ENCODE measurements at places on chromosomes 16 and 17.

GRCh38 chr16:2170080-2170479 is 14.5 kb downstream of the TRAF7 start:
- no peak for DNase-seq

DNA sequence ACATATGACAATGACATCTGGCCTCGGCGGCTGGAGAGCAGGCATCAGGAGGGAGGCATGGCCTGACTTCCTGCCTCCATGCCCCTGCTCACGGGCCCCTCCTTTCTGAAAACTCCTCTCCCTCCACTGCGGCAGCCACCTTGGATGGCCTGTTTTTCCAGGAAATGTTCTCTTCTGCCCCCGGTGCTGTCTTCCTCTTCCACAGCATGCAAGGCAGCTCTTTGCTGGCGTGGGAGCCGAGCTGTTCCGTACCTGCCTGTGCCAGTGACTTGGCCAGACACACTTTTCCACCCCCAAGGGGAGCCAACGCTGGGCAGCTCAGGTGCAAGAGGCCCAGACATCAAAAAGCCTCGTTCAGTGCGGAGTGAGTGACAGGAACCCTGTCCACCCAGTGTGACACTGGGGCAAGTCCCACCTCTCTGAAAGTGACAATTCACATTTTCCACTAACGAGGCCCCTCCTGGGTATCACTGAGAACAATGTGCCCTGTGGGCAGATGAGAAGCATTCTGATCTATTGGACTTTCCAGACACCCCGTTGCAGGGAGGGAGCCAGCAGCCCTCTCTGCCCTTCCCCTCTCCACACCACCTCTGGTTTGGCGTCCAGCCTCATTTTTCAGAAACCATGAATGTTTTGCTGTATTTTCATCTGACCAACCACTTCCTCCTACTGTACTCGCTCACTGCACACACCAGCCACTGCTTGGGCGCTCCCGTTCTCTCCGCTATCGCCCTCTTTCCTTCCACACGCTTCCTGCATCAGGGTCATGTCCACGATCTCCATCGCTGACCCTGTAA is 31.2 kb downstream of the NSMCE1 start:
- no peak for DNase-seq

DNA sequence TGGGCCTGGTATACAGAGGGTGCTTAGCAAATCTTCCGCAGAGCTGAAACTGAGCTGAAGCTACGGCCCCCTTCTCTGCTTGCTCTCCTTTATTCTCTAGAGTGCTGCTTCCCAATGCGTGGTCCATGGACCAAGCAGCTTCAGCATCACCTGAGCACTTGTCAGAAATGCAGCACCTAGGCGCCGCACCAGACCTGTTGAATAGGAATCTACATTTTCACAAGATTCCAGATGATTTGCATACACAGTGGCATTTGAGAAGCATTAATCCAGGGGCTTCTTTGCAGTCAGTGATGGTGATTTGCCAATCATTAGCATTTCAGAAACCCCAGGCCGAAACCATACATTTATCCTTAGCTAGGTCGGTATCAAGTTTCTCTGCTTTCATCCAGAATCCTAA is 204.2 kb downstream of the CDH13 start:
- DNase-seq: no peak

DNA sequence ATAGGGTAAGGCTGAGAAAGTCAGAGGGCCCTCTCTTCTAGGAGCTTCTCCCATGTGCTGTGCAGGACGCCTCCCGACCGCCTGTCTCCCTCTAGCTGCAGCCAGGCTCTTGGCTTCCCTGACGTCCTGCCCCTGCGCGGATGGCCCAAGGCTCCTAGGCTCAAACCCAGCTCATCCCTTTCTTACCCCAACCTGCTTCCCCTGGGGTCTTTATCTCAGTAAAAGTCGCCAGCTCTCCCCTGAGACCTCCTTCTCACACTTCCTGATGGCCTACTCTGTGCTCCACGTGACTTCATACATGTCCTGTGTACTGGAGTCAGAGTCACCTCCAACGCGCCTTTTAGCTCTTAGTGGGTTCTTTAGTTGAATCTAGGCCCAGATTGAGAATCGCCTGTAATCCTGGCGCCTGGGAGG is 1.1 kb upstream of the ZNF747 start:
- DNase-seq: peak; percentile 82

DNA sequence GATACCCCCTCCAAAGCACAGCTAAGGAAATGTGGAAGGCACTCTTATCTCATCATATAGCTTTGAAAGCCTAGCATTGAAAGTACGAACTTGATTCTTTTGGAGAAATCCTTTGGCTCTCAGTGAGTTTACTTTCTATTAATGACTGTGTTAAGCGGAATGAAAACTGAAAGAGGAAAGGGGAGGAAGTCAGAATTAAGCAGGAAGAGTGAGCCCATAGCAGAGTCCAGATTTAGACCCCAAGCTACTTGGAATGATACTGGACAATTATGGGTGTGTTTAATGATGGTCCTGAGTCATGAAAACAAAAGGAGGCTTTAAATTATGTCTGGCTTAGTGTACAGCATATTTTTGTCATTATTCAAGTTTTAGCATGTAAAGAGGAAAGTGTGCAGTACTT is 42.2 kb downstream of the TENT4B start:
- peak; percentile 38 for DNase-seq

DNA sequence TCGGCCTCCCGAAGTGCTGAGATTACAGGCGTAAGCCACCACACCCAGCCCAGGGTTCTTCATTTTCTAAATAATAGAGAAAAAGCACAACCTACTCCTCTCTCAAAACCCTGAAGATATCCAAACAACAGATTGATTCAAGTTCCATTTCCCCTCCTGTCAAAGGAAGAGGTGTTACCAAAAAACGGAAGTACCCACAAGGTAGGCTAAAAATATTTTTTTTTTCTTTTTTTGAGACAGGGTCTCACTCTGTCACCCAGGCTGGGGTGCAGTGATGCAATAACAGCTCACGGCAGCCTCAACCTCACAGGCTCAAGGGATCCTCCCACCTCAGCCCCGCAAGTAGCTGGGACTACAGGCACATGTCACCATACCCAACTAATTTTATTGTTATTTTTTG is 18.9 kb downstream of the UTP6 start:
- no peak for DNase-seq

DNA sequence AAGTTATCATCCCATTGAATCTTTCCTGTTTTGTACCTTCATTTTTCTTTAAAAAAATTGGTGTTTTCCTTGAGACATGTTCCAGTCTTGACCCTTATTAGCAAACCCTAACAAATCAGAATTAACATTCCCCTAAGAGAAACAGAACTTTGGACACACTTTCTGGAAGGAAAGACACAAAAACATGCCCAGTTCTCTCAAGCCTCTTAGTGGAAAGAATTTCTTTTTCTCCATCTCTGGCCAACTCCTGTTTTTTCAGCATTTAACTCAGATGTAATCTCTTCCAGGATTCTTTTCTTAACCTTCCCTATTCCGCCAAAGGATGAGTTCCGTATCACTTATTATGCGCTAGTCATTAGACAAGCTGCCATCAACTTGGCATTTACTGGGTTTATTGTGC is 23.9 kb upstream of the CDH8 start:
- no peak for DNase-seq

- DNase-seq: peak; percentile 40
Observed at GRCh38 chr16:55842369-55843104, 9.6 kb upstream of the CES1 start.

DNA sequence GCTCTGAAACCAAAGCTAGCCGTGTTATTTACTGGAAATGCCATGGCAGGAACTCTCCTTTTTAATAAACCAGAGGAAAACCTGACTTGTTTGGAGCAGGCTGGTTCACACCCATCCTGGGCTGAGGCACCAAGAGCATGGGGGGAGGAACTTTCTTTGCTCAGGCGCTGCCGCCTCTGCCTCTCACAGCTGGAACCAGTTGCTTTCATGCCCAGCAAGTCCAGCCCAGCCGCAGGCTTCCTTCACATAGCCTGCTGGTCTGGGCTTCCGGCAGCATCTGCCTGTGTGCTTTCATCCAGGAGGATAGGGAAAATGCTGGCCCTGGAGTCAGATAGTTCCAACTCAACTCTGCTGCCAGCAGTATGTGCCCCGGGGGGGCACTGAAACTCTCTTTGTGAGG is 88.1 kb upstream of the ASIC2 start:
- no peak for DNase-seq

DNA sequence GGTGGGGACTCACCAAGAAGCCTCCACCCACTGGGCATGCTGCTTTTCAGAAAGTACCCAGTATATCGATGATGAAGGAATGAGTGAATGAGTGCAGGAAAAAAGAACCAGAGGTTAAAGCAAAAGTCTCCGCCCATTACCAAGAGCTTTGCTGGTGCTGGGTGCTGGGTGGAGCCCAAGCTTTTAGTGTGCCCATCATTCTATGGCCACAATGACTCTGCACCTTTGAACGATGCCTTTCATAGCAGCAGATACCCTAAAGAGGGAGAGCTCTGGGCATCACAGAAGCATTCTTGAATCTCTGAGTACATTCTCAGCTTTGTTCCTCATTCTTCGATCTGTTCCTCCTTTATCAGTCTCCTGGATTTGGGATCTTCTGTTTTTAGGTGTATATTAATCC is 450.7 kb upstream of the CCL2 start:
- no peak for DNase-seq

DNA sequence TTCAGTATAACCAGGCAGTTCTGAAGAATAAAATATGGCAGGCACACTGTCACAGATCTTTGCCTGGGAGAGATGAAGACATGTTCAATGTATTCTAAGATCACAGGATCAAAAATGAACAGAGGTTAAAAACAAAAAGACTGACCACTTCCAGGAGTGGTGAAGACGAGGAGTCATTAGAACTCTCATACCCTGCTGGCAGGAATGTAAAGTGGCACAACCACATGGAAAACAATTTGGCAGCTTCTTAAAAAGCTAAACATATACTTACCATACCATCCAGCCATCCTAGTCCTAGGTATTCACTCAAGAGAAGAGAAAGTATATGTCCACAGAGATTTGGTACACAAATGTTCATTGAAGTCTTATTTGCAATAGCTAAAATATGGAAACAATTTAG is 406.3 kb downstream of the NPIPA8 start:
- DNase-seq: no peak

GRCh38 chr16:11053916-11054460 is 109.6 kb downstream of the CLEC16A start:
- no peak for DNase-seq

DNA sequence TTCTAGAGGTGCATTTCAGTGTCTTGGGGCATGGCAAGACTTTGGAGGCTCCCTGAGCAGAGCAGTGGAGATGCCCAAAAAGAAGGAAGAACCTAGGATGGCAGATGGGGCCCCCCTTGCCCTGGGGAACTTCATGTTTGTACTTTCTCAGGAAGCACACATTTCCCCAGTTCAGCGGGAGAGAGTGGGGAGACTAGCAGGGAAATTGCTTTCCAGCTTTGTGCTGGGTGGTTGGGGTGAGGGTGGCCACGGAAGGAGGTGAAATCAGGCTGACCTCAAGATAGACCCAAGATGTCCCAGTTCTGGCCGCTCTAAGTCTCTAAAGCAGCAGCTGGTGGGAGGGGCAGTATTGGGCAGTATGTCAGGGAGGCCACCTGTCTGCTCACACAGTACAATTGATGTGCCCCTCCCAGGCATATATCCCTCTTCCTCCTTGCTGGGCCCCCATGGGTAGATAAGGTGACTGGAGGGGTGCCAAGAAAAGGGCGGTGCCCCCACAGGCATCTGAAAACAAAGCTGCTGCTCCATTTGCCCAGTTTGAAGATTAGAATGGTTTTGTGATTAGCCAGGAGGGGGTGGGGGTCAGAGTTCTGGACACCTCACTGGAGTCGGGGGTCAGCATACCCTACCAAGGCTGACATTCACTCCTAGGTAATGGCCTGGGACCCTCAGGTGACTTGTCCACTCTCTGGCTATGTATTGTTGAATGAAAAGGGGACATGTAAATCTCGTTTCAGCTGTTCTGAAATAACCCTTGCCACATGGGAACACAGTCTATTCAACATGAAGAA is 17.1 kb upstream of the NAGLU start:
- DNase-seq: peak; percentile 34

DNA sequence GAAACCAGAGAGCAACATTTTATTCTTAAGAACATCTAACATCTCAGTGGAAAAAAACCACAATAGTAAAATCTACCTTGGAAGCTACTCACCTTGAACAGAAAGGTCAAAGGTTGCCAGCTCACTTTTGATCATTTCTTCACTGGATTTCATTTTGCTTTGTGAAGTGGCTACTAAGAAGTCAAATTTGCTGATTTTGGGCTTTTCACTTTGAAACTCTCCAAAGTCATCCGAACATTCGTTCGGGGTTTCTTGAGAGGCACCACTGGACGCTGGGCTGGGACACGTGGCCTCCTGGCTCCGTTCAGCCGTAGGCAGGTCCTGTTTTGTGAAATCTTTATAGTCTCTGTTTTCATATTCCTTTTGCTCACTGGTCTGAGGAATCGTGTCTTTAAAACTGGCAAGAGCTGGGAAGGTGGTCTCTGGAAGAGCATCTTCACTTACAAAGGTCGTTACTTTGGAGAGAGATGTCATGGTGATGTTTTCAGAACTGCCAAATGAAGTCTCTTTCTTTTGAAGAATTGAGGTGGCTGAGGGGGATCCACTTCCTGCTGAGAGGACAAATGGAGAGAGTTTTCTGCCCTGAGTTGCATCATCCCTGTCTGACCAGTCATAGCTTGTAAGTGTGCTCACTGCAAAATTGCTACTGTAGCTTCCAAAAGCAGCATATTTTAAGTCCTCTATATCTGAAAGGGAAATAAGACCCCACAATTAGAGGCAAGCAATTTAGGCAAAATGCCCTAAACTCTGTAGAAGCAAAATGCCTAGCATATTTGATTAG is 52.4 kb downstream of the DUSP14 start:
- DNase-seq: peak; percentile 84

- DNase-seq: no peak
Observed at GRCh38 chr17:21548236-21548635, 144.1 kb upstream of the KCNJ18 start.

GRCh38 chr16:64481497-64481896 is 640.4 kb downstream of the CDH11 start:
- no peak for DNase-seq

GRCh38 chr17:42142371-42142896 is 12.4 kb downstream of the RAB5C start:
- DNase-seq: peak; percentile 75

- no peak for DNase-seq
Observed at GRCh38 chr17:74558882-74559519, 8.3 kb downstream of the CD300H start.

DNA sequence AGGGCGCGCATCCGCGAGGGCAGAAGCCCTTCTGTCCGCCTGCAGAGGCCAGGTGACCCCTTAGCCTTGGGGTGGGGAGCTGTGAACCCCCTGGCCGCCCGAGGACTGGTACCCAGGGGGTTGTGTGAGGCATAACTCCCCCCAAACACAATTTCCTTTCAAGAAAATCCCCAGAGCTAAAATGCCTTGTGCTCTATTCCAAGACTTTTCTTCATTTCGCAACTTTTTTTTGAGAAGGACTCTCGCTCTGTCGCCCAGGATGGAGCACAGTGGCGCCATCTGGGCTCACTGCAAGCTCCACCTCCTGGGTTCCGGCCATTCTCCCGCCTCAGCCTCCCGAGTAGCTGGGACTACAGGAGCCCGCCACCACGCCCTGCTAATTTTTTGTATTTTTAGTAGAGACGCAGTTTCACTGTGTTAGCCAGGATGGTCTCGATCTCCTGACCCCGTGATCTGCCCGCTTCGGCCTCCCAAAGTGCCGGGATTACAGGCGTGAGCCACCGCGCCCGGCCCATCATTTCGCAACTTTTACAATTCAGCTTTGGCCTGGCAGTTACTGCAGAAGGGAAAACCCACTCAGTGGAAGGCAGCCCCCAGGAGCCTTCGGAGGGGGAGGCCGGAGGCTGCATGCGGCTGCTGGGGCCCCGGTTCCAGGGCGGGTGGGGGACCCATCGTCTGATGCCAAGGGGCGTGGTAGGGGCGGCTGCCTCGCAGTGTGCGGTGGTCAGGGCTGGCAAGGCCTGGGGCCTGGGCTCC is 963 bp upstream of the APRT start:
- DNase-seq: peak; percentile 35

Measured in iris pigment epithelial cell (primary cell).